ENCODE measurements at places on chromosomes 11 and 22.

DNA sequence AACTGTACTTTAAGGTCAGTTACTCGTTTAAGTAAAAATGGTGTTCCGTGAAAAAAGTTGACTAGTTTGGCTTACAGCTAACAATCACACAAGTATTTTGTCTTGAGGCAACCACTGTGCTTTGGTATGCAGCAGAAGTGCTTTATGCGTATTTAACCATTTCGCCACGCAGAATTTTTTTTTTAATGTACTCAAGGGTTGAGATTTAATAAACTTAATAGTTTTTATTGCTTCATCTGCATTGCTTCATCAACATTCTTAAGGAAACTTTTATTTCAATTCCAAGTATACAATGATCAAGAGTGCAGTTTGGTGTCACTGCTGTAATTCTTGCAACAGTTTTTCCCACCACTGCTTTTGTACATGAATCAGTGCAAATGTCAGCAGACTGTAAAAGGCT lies 66.4 kb downstream of the ZNRF3 start:
- no peak for DNase-seq

DNA sequence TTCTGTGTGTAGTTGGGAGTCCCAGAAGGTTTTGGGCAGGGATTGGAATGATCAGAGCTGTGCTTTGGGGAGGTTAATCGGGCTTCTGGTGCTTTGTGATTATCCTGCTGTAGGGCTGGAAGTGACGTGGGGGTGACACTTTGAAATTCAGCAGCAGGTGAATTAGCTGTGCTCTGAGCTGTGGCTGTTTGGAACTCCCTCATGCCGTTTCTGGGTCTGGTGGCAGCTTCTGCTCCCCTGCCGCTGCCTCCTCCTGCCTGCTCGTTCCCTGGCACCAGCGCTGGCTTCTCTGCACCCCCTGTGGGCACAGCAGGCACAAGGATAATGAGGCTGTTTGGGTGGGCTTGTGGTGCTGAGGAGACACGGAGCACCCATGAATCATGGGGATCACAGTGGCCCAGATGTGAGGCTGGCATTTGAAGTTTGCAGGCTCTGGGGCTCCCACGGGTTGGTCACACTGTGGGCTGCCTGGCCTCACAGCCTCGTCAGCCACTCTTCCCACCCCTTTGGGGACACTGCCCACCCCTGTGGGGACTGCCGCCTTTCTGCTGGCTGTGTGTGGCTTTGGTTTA lies 49.7 kb downstream of the TBC1D22A start:
- DNase-seq: no peak

- DNase-seq: no peak
These were observed 14.3 kb downstream of the PACSIN2 start for GRCh38 chr22:43000441-43001175.

DNA sequence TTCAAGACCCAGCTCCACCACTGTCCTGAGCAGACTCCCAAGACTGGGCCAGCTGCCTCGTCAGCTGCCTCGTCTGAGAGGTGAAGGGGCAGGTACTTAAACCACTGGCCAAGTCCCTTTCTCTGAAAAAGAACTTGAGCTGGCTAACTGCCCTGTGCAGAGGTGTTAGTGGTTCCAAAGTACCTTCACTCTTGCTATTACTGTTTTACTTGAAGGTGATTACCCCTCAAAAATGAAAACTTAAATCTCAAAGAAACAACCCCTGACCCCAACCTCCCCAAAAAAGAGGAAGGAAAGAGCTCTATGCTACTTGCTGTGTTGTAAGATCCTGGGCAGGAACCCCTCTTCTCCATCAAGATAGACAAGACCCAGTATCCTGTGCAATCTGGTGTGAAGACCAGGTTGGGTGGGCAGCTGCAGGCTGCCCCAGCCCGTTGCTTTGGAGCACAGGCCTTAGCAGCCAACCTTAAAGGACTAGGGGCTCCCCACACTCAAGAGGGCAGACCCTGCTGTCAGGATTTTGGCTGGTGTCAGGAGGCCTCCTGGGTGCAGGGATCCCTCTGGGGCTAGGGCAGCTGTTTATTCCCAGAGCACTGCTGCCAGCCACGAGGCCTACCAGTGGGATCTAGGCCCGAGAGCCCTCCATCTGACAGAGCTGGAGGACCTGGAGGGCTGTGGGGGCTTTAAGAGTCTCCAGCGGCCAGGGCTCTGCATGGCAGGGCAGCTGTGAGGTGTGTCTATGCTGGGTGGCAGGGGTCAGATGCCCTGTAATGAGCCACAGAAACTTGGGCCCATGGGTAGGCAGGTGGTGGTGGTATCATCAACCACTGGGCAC lies 13.0 kb downstream of the GUCD1 start:
- DNase-seq: no peak

DNA sequence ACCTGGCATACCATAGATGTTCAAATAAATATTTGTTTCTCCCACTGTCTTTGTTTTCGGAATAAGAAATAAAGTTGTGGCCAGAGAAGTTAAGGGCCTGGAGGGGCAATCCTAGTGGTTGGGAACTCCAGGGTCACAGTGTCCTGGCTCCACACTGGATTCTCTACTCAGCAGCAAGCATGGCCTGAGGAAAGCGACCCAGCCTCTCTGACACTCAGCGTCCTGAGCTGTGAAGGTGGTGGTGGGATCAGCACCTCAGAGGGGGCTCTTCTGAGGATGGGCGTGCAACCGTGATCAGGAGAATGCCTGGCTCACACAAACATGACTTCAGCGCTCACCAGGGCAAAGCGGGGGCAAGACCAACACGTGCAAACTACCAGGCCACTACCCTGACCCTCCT lies 59.9 kb downstream of the LARGE1 start:
- DNase-seq: no peak

DNA sequence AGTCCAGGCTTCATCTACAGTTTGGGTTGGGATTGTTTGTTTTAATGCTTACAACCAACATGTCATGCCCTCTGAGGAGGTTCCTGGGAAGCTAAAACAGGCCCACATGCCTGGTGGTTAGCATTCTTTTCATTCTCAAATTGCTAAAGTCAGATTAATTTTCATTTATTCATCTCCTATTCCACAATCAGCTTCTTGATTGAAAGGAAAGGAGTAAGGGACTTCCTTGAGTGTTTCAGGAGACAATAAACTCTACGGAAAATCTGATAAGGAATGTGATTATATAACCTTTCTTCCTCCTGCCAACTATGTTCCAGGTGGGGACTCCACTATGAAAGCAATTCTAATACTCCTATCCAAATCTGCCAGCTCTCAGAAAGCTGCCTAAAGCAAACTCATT lies 30.8 kb downstream of the MRTFA start:
- DNase-seq: no peak

- DNase-seq: no peak
These were observed 152.3 kb upstream of the RAG2 start for GRCh38 chr11:36750349-36750748.

GRCh38 chr11:82577246-82577645 lies 156.4 kb downstream of the FAM181B start:
- no peak for DNase-seq

DNA sequence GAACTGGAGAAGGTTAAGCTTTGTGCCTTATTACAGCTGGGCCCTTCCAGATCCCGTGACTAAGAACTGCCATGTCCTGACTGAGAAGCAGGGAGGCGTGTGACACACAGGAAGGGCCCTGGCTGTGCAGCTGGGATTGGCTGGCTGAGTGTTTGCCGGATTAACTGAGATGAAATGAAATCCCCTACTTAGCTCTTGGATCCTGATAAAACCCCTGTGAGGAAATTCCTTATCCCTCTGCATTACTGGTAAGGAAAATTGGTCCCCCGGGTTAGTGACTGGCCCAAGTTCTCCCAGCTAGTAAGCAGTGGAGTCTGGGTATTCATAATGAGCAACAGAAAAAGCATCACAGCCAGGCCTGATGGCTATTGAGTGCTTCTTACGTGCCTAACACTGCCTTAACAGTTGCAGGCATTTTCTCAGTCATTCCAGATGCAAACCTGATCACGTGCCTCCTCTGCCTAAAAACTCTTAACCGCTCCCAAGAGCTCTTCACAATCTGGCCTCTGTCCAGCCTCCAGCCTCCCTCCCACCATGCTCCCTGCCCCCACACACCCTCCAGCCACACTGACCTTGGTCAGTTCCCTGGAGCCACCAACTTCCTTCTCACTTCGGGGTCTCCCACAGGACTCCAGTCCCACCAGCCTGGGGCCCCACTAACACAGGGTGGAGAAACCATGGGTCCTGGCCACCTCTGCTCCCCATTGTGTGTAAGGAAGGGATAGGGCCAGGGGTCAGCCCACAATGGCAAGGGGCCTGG lies 37.8 kb downstream of the ARRB1 start:
- DNase-seq: no peak

GRCh38 chr11:81135570-81135969 lies 1598.1 kb downstream of the FAM181B start:
- DNase-seq: no peak

GRCh38 chr11:19437760-19438159 lies 197.0 kb upstream of the E2F8 start:
- DNase-seq: no peak

DNA sequence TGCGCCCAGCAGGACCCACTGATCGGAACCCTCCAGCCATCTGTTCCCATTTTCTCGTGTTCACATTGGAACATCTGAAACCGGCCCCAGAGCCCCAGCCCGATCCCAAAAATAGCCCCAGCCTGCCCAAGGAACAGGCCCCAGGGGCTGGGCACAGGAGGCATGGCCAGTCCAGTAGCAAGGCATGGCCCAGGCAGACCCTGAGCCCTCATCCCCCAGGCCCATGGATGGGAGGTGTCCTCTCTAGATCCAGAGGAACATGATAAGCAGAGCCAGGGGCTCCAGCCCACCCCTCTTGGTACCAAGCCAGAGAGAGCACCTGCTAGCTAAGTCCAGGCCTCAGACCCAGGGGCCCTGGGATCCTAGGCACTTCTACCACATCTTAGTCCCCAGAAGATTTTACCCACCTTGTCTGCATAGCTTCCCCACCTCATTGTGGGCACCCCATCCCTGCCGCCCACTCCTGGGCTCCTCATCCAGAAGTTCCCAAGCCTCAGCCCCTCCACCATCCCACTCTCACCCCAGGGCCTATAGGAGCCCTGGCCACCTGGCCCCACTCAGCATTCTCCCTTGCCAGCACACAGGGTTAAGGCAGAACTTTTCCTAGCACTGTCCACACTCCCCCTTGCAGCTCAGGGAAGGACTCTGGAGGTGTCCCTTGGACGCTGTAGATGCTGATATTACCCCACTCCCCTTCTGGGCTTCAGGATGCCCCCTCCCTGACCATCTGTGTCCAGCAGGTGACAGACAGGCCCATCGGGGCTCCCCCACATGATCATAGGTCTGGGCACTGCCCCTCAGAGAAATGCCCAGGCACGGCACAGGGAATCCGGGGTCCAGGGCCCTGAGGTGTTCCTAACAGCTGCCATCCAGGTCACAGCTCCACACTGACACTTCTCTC lies 9.5 kb downstream of the BCL9L start:
- DNase-seq: no peak

GRCh38 chr11:73221451-73221850 lies 3.4 kb downstream of the P2RY2 start:
- DNase-seq: no peak

- no peak for DNase-seq
These were observed 85.0 kb downstream of the CELSR1 start for GRCh38 chr22:46452195-46453005.

GRCh38 chr22:22078329-22078728 lies 95.7 kb upstream of the TOP3B start:
- no peak for DNase-seq

DNA sequence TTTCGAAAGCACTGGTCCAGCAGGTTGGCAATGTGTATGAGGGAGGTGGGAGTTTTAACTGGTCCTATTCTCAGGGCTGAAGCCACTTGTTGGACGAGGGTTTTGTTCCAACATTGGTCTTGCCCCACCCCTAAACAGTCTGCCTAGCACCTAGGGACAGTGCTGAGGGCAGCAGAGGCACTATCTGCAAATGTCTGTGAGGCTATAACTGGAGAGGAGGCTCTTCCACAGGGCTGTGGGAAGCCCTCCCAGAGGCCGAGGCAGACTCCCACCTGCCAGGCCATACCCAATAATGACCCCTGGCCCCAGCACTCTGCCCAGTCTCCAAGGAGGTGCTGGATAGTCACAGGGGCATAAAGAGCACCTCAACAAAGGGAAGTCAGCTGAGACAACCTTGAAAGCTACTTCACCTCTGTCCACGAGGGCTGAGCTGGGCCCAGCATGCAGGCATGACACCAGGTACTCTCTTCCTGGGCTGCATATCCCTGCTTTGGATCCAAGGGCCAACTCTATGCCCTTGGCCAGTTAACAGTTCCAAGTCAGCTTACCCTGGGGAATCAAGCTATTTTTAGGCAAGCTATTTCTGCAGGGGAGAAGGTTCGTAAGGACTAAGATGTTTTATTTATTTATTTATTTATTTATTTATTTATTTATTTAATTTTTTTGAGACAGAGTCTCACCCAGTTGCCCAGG lies 40.2 kb upstream of the SLC25A1 start:
- no peak for DNase-seq

GRCh38 chr11:112355726-112356125 lies 95.1 kb upstream of the PLET1 start:
- DNase-seq: no peak

- DNase-seq: no peak
These were observed 10.8 kb upstream of the OR51L1 start for GRCh38 chr11:4983841-4984240.

DNA sequence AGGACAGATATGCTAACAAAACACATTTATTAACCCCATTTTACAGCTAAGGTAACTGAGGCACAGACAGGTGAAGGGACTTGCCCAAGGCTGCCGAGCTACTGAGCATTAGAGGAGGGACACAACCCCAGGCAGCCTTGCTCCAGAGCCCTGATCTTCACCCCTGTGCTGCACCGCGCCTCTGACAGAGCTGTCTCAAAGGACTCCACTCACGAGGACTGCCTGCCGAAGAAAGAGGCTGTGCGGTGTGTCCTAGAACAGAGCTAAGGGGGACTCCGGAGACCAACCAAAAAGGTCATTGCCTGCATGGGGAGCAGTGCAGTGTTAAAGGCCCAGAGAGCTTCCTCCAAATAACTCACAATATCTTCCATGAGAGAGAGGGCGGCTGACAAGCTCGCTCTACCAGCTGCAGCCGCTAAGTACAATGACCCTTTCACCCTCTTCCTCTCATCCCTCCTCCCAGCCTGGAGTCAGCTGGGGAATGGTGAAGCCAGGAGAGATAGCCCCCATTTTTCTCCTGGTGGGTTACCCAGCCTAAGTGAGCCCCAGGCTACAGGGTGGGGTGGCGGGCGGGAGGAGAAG lies 119.2 kb downstream of the DSCAML1 start:
- DNase-seq: no peak

DNA sequence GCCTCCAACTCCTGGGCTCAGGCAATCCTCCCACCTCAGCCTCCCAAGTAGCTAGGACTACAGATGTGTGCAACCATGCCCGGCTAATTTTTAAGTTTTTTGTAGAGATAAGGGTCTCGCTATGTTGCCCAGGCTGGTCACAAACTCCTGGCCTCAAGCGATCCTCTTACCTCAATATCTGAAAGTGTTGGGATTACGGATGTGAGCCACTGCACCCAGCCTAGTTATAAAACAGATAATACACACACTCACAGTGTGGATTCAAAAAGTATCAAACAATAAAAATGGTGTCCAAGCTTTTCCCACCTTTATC lies 377 bp upstream of the CCDC188 start:
- DNase-seq: no peak

- DNase-seq: no peak
These were observed 66.6 kb upstream of the CECR2 start for GRCh38 chr22:17302616-17303015.

- no peak for DNase-seq
These were observed 4.3 kb upstream of the CCND1 start for GRCh38 chr11:69636512-69637197.
